ENCODE measurements at places on chromosomes 3 and 15.

GRCh38 chr3:133887074-133887802 lies 8.4 kb downstream of the RAB6B start:
- H3K27ac ChIP-seq: no peak overlapping the region
- H3K4me3 ChIP-seq: no peak overlapping the region
- no peaks in the 10 kb centered on the region for H3K4me1 ChIP-seq
- no peaks in the 10 kb centered on the region for H3K27me3 ChIP-seq
- no peak for ATAC-seq
- H3K36me3 ChIP-seq: no peaks in the 10 kb centered on the region

GRCh38 chr3:188037965-188038581 lies 115.9 kb upstream of the LPP start:
- H3K27ac ChIP-seq: no peak overlapping the region
- ATAC-seq: no peak
- no peaks in the 10 kb centered on the region for H3K36me3 ChIP-seq
- peaks cover 13% of the 10 kb centered on the region for H3K4me1 ChIP-seq

- H3K36me3 ChIP-seq: no peaks in the 10 kb centered on the region
- H3K27me3 ChIP-seq: no peaks in the 10 kb centered on the region
- H3K4me3 ChIP-seq: no peak overlapping the region
- no peak for ATAC-seq
- H3K4me1 ChIP-seq: peaks cover 2% of the 10 kb centered on the region
These were observed 476.9 kb upstream of the PROK2 start for GRCh38 chr3:72261566-72262564.

DNA sequence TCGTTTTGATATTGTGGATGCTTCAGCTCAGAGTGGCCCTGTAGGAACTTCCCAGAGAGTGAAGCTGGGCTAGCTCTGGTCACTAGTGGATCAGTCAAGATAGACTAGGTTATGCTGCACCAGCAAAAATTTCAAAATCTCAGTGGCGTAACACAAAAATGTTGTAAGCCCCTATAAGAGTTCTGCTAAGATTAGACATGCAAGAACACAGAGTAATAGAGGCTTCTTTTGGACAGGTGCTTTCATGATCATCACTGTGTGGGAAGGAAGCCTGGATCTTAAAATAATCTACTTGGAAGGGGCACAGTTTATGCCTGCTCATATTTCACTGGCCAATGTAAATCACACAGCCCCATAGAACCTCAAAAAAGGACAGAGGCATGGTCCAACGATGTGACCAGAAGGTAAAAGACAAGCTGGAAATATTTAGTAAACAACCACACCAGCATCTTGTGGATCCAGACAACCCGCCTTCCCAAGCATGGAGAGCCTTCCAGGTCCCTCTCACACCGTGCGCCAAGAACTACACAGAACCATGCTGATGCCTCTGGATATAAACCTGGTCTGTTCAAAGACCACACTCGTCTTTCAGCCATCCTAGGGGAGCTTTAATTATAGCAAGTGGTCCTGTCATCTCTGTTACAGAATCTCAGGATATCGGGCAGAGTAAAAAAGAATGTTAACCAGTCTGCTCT lies 554.3 kb downstream of the EPHB1 start:
- peaks cover 12% of the 10 kb centered on the region for H3K27me3 ChIP-seq
- H3K36me3 ChIP-seq: no peaks in the 10 kb centered on the region
- H3K4me1 ChIP-seq: no peaks in the 10 kb centered on the region
- no peak overlapping the region for H3K4me3 ChIP-seq

GRCh38 chr3:11096266-11097139 lies 57.8 kb upstream of the HRH1 start:
- no peaks in the 10 kb centered on the region for H3K36me3 ChIP-seq
- peak; percentile 92 for ATAC-seq
- peak overlapping the region; percentile 40 for H3K4me3 ChIP-seq
- H3K27me3 ChIP-seq: no peaks in the 10 kb centered on the region
- H3K27ac ChIP-seq: peak overlapping the region; percentile 10
